ENCODE measurements at places on chromosomes 12 and 14.

- no peak for DNase-seq
Observed at GRCh38 chr12:16021676-16022075, 110.5 kb downstream of the DERA start.

GRCh38 chr12:116058574-116058973 is 218.9 kb downstream of the MED13L start:
- DNase-seq = no peak

GRCh38 chr12:69161829-69162228 is 77.5 kb upstream of the CPSF6 start:
- DNase-seq = no peak

- DNase-seq = no peak
Observed at GRCh38 chr14:60346706-60347105, 97.7 kb downstream of the PPM1A start.

DNA sequence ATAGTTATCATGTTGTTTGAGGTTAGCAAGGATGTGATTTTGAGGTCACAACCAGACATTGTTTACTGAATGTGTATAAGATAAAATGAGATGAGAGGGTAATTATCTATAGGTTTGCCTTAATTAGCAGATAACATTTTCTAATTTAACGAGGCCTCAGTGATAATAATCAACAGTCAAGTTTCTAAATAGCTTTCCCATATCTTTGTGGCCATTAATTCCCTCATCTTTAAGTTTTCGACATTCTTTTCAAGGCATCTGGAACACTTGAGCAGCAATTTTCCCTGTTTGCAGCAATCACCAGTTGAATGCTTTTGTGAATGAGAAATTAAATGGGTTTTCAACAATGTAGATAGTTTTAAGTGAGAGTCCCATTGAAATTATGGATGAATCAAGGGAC is 304.1 kb downstream of the SYT1 start:
- DNase-seq = no peak

DNA sequence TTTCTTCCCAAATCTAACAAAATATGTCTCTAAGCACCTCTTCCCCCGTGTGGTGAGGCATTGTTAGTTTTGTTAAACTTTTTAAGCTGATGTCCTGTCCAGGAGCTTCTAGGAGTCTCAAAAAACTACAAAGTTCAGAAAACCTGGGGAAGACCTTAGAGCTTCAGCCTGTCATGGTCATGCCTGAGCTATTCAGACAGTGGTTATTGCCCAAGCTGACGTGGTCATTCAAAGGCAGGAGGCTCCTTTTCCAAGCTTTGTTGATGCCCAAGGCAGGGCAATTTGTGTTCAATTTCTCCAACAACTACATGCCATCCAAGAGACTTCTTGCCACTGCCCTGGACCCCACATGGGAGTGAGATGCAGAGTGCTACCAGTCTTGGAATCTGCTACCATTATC is 5.8 kb upstream of the LYZ start:
- no peak for DNase-seq

DNA sequence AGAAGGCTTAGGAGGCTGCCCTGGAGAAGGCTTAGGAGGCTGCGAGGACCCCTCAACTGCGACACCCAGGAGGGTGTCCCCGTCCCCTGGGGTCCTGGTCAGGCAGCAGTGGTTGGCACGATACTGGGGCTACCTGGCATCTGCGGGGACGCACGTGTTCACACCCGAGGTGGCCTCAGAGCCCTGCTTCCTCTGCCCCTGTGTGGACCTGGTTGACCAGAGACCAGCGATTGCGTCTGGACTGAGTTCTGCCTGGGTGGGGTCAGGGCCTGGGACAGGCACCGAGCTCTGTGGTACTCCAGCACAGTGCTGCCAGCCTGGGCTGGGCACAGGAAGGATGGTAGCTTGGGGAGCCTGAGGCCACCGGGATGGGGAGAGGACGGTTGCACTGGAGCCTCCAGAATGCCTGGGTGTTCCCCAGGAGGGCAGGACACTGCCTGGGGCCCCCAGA is 735 bp downstream of the ASPG start:
- no peak for DNase-seq

GRCh38 chr12:22526836-22527235 is 17.5 kb downstream of the C2CD5 start:
- no peak for DNase-seq

DNA sequence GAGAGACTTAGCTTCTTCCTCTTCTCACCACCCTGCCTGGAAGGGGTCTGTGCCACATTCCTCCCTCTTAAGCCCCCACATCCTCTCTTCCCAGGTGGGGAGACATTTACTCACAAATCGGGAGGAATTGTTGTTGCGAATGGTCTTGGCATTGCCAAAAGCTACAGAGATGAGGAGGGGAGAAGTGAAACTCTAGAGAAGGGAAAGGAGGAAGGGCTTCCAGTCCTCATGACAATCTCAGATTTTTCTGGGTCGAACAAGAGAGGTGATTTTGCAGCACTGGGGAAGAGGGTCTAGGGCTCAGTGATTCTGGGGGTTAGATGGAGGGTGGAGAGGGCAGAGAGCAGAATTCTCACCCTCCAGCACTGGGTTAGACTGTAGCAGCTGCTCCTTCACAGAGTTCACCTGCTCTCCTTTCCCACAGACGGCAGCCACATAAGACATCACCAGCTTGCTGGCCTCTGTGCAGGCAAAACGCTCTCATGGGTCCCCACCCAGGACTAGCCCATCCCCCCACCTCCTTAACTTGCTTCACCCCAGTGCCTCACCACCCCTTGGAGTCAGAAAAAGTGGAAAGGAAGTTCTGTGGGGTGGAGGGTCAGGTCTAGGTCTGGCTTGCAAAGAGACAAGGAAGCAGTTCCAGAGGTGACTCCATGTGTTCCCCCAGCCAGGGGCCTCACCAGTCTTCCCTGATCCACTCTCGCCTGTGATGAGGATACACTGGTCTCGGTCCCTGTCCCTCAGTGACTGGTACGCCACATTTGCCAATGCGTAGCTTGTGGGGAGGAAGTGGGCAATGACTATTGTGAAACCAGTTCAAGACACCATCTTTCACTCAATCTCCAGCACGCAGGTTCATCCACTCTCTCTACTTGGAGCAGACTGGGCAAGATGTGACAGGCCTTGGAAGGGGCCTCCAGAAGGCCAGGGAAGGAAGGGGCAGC is 2.7 kb downstream of the MYO1A start:
- DNase-seq = no peak

DNA sequence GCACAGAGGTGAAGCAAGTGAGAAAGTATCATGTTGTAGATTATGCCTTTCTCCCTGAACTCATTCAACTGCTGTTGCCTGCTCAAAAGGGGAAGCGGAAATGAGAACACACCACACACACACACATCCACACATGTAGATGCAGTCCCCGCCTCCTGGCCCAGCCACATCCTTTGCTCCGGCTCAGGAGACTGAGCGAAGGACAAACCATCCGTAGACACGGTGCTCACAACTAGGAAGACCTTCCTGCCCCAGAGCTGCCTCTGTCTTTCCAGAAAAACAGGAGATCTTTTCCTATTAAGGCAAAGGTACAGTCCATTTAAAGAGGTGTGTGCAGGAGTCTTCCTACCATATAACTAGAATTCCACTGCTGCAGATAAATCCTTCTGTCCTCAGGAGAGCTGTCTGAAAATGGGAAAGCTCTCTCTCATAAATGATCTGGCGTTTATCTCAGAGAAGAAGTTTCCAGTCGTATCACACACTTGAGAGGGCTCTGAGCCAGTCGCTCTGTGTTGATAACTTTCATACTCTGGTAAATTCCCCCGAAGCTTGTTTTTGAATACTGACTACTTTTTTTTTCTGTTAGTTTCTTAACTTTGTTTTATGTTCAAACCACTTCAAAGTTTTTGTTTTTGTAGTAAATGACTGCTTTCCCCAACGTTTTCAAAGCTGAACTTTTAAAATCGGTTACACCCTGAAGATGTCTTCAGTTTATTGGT is at the start of gene TESPA1:
Gene TESPA1, minus strand, starts transcription at position 105 of the 719 bp plus-strand sequence. CDS start 10,200 bp downstream, outside the sequence.
- no peak for DNase-seq

GRCh38 chr12:53456654-53457366 is 4.9 kb downstream of the PCBP2 start:
- DNase-seq = no peak

DNA sequence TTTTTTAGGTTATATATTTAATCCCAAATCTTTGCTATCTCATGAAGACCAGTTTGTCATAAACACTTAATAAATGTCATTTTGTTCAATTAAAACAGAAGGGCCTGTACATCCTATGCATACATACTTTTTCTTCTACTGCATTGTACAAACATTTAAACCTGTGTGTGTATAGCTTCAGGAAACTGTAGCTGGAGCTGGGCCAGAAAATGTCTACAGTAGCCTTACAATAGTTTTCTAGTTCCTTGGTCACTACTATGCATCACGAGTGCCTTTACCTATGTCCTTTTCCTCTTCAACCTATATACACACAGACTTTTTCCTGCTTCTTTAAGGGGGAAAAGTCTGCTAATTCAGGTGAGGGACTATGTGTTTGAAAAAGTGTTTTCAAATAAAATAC is 302.8 kb downstream of the PAWR start:
- DNase-seq = no peak

GRCh38 chr12:53513712-53514410 is 6.6 kb upstream of the NPFF start:
- DNase-seq = no peak

- peak; percentile 37 for DNase-seq
Observed at GRCh38 chr12:31958569-31959160, 550 bp upstream of the RESF1 start.

- peak; percentile 26 for DNase-seq
Observed at GRCh38 chr14:74326369-74327152, 21.7 kb upstream of the VRTN start.

DNA sequence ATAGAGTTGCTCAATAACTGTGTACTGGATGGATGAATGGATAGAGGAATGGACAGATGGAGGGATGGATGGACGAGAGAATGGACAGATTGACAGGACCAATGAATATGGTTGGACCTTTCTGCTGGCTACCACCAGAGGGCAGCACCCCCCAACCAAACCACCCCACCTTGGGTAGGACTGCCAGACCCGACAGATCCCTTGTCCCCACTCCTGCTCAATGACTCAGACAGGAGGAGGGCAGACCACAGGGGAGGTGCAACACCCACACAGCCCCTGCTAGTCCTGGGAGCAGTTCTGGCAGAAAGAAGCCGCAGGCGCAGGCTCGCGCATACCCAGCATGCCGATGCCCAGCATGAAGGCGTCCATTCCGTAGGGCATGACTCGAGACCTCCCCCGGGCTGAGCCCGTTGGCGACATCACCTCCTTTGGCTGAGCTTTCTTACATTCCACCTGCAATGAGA is 12.4 kb downstream of the MSI1 start:
- peak; percentile 56 for DNase-seq

- DNase-seq = no peak
Observed at GRCh38 chr12:92796650-92797049, 93.9 kb downstream of the PLEKHG7 start.
